Memory B cell (primary cell): ENCODE measurements at places on chromosomes 13 and 19.

GRCh38 chr19:2329149-2329478 lies 630 bp downstream of the SPPL2B start:
- DNase-seq, result no peak

DNA sequence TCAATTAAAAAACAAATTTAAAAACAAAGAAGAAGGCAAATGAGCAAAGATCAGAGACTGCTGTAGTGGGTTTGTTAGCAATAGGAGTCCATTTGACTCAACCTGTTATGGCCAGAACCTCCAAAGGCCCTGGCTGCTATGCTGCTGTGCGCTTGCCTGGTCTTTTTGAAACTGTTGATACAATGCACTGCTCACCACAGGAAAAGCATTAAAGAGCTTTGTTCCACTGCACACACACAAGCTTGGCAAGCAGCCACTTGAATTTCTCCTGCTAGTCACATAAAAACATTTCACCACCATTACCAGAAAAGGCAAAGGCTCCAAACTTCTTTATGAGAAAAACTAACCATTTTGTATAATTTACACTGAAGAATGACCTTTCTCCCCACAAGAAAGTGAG lies 132.2 kb downstream of the FREM2 start:
- DNase-seq, result no peak

DNA sequence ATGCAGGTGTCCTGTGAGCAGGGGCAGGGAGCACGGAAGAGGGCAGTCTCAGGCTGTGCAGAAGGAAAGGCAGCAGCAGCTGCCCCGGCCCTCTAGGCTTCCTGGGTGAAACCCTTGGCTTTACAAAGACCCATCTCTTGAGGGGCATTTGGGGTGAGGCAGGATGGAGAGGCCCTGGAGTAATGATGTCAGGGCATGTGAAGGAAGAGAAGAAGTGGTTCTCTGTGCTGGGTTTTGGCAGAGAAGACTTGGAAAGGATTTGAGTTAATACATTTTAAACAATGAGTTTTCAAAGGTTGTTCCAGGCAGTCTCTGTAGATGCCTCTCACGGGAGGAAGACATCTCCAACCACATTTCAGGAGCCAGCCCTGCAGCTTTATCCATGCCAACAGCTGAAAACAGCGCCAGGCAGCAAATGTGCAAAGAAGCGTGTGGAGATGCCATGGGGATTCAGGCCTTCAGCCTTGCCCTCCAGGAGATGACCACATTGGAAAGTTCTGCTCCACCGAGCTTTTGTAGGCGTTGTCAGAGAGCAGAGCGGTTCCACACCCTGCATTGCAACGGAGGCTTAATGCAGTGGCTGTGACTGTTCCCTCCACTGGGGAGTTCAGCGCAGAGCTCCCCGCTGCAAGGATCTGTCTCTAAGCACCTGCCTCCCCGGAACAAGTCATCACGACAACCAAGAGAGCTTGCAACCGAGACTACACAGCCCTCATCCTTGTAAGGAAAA lies 322.8 kb downstream of the UQCRFS1 start:
- DNase-seq, result no peak

GRCh38 chr19:57152921-57153320 lies 7.9 kb upstream of the ZIM3 start:
- DNase-seq, result no peak
